ENCODE measurements at places on chromosomes 11 and 22.

DNA sequence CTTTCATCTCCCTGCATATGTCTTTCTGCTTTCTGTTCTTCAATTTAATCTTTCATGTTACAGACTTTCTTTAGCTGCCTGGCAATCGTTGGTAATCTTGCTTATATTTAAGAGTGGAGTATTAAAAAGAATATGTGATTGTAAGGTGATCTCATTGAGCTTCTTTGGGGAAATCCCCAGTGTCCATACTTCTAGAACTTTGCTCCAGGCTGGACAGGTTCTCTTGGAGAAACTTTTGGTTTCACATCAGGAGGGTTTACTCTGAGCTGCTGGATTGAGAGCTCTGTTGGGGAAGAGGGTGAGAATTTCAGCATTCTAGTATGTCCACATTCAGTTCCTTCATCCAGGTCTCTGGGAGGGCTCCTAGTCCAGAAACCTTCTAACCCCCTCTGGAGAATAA is 16.1 kb downstream of the LRRC75B start:
- DNase-seq, result no peak

GRCh38 chr11:61054513-61054912 is 47.8 kb upstream of the CD5 start:
- DNase-seq, result no peak

DNA sequence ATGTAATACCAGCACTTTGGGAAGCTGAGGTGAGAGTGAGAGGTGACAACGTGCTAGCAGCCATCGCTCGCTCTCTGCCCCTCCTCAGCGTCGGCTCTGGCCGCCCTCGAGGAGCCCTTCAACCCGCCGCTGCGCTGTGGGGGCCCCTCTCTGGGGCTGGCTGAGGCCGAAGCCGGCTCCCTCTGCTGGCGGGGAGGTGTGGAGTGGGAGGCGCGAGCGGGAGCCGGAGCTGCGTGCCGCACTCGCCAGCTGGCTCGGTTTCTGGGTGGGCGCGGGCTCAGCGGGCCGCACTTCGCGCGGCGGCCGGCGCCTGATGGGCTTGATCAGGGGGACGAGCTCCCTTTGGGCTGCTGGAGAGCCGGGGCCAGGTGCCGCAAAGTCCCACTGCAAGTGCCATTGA is 98.9 kb upstream of the UBASH3B start:
- DNase-seq, result no peak

DNA sequence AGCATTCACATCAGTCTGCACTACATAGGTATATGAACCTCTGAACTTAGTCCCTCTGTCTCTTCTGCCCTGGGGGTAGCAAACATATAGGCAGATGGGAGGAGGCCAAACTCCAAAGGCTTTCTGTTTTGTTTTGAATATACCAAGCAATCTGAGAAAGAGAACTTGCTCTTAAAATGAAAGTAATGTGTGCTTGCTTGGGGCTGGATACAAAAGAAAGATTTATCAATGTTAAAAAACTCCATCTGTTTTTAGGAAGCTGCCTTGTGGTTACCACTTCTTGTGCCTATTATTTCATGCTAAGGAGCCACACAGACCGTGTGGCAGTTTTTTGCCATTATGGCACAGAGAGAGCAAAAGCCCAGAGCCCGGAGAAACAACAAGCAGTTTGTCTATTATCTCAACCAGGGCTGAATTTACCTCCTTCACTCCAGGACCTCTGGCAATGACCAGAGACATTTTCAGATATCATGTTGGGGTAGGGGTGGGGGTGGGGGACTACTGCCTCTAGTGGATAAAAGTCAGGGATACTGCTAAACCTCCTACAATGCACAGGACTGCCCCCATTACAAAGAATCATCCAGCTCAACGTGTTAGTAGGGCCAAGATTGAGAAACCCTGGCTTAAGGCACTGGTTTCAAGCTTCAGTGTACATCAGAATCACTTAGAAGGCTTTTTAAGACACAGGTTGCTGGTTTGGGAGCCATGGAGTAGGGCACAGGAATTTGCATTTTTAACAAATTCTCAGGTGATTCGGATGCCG is 124.2 kb downstream of the APIP start:
- DNase-seq, result peak; percentile 29

DNA sequence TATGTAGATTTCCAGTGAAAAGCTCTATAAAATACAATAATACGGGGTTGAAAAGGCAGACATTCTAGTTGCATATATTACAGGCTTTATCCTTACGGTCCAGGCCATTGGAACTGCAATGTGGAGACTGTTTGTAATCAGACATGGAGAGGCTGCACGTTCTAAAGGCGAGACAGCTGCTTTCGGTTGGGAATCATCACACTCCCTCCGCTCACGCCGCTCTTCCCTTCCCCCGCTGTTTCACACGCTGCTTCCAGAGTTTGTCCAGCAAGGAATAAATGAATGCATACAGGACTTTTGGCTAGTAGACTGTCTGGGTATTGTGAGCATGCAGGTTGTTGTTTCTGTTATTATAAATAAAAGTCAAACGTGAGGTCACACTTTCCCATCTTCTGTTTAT is 13.5 kb upstream of the EFCAB6 start:
- DNase-seq, result no peak

GRCh38 chr22:32590556-32590955 is 115.9 kb downstream of the FBXO7 start:
- no peak for DNase-seq

DNA sequence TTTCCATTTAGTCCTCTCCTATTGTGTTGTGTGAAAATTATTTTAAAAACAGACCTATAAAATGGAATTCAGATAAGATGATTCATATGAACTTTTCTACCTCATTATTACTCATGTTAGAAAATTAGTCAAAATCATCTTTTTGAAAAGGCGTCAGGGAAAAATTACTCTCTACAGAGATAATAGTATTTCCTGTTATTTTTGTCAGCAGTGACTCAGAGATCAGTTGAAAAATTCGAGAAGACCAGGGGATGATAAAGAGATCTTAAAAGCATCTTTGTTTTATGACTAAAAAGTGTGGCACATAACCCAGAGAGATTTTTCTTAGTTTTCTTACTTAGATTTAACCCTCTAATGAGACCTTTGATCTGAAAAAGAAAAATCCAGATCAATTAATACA is 157.9 kb upstream of the CARD18 start:
- no peak for DNase-seq

- peak; percentile 89 for DNase-seq
Observed at GRCh38 chr11:60485987-60486386, 6.6 kb upstream of the MS4A12 start.

DNA sequence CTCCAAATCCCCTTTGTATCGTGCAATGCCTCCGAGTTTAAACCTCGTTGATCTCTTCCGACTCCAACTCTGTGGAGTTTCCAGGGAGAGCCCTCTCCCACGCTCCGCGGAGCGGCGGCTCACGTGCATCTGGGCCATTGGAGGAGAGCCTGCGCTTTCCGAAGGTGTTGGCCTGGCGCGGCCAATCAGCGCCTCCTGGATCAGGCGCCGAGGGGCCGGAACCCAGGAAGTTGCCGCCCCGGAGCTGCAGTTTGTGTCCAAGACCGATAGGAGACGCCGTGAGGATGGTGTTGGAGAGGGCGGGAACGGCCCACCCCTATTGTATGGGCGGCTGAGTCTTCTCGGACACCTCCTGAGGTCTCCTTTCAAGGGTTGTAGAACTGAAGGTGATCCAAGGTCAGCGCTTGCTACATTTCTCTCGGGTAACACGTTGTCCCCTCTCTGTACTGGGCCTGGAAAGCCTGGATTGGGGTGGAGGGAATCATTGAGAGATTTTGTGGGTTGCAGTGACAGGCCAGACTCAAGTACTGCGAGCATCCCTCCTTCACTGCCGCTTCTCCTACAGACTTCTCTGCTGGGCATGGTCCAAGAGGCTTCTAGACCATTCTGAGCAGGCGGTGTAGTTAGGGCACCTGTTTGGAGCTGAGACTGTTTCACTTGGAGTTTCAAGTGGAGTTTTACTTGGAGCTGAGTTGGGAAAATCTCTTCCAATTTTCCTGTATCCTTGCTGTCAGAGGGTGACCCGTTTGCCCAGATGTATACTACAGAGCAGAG is 1.7 kb downstream of the ADAMTS15 start:
- no peak for DNase-seq

DNA sequence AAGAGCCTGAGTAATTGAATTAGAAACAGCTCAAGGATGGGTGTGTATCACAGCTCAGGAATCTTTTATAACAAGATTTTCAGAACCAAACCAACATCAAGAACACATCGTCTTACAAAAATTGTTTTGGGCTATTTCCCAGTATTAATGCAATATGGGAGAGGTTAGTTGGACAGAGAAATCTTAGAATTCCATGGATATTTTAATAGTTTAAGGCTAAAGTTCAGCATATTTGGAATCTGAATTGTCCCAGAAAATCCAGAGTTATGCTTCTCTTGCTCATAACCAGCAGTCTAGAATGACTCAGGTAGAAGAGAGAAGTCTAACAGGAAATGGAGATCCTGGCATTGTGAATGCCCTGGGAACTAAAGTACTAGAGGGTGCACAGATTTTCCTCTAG is 74.6 kb downstream of the ADM start:
- DNase-seq, result no peak

- no peak for DNase-seq
Observed at GRCh38 chr11:83280256-83280655, 5.9 kb downstream of the CCDC90B start.

GRCh38 chr11:23957314-23957713 is 539.5 kb upstream of the LUZP2 start:
- DNase-seq, result no peak

GRCh38 chr22:29443861-29444792 is 5.7 kb downstream of the RFPL1 start:
- DNase-seq, result no peak

DNA sequence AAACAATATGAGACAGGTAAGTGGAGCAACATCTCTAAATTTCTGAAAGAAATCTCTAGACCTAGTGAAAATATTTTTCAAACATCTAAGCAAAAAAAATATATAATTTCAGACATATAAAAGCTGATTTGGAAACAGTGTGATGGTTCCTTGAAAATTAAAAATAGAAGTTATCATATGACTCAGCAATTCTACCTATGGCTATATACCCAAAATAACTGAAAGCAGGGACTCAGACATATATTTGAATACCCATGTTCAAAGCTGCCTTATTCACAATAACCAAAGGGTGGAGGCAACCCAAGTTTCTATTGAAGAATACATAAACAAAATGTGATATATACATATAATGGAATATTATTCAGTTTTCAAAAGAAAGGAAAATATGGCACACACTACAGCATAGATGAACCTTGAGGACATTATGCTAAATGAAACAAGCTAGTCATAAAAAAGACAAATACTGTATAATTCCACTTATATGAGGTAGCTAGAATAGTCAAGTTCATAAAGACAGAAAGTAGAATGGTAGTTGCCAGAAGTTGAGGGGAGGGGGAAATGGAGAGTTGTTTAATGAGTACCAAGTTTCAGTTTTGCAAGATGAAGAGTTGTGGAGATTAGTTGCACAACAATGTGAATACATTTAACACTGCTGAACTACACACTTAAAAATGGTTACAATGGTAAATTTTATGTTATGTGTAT is 300.4 kb downstream of the TTC28 start:
- DNase-seq, result no peak

- DNase-seq, result no peak
Observed at GRCh38 chr22:19568337-19569275, 44.4 kb upstream of the CLDN5 start.

- DNase-seq, result no peak
Observed at GRCh38 chr11:14042686-14043465, 80.4 kb downstream of the SPON1 start.

DNA sequence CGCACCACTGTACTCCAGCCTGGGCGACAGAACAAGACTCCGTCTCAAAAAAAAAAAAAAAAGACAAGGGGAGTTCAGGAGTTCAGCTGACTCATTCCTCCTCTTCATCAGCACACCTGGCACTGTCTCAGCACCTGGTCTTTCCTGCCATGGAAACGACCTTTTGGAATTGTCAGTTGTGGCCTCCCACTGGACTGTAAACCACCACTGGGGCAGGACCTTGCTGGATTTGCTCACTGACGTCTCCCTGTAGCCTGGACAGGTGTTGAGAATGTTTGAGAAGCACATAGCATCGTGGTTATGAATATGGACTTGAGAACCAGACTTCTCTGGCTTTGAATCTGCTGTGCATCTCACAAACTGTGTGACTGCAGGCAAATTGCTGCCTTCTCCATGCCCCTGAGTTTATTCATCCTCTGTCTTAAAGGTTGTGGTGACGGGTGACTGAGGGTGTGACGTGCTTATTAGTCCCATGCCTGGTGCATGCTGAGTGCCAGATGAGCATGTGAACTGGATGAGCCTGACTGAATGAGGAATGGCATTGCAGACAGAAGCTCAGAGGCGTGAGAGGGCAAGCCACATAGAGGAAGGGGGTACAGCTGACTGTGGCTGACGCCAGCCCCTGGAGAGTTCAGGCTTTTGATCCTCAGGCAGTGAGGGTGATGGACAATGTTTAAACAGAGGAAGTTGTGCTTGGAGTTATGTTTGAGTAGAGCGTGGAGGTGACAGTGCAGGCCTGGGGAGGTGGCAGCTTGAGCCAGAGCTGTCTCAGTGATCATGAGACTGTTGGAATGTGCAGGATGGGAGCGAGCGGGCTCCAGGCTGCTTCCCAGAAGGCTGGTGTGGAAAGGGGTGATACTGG is 12.7 kb downstream of the TOM1 start:
- no peak for DNase-seq

GRCh38 chr11:3616721-3617460 is 24.9 kb downstream of the ART5 start:
- no peak for DNase-seq

DNA sequence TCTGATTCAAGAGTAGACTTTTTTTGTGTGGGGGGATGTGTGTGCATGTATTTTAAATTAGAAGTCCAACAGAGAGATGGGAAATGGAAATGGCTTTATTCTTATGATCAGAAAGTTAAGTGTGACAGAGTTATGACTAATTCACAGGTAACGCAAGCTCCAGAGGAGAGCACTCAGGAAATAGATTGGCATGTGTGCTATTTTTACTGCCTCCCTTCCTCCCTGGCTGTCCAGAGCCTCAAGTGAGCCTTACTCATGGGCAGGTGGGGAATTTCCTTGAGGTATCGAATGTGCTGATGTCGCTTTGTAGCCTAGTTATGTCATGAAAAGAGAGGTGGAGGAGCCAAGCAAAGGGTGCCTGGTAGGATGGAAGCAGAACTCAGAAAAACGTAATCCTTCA is 70.3 kb upstream of the BDNF start:
- no peak for DNase-seq

- DNase-seq, result no peak
Observed at GRCh38 chr11:122434786-122435185, 220.7 kb upstream of the UBASH3B start.

- no peak for DNase-seq
Observed at GRCh38 chr11:86219311-86220193, 25.0 kb upstream of the EED start.

GRCh38 chr11:128644576-128644975 is 49.3 kb upstream of the FLI1 start:
- no peak for DNase-seq

- no peak for DNase-seq
Observed at GRCh38 chr11:11583801-11584529, 37.8 kb downstream of the GALNT18 start.

Measured in GM20000 (cell line).